ENCODE measurements at places on chromosomes 13 and 19.
A peak's percentile ranks its signal among the peaks of the same experiment; 100 is the strongest.

DNA sequence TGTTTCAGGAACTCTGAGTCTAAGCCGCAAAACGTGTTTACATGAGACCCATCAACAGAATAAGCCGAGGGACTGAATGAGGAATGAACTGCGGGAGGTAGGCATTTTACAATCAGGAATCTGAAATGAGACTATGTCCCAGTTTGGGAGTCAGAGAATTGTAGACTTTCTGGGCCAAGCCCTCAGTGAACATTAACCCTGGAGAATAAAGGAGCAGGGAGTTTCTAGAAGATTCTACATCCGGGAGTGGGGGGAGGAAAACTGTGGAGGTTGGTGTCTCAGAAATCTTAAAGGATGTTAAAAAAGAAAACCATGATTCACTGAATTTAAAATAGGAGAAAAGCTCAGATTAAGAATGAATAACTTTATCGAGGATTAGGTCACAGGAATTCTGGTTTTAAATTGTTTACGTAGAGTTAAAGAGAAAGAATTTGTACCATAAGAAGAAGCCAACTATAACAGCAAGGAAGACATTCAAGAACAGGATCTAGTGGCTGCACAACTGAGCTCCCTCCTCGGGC, 18.5 kb downstream of the RFX2 start:
- DNase-seq = no peak

- DNase-seq = no peak
Observed at GRCh38 chr13:79812070-79812850, 331.3 kb downstream of the NDFIP2 start.

- DNase-seq = no peak
Observed at GRCh38 chr13:77583581-77583980, 48.1 kb downstream of the SCEL start.

- DNase-seq = peak; percentile 81
Observed at GRCh38 chr13:109243311-109243951, 543.0 kb downstream of the IRS2 start.

- DNase-seq = no peak
Observed at GRCh38 chr13:26185720-26186117, 36.4 kb downstream of the RNF6 start.

DNA sequence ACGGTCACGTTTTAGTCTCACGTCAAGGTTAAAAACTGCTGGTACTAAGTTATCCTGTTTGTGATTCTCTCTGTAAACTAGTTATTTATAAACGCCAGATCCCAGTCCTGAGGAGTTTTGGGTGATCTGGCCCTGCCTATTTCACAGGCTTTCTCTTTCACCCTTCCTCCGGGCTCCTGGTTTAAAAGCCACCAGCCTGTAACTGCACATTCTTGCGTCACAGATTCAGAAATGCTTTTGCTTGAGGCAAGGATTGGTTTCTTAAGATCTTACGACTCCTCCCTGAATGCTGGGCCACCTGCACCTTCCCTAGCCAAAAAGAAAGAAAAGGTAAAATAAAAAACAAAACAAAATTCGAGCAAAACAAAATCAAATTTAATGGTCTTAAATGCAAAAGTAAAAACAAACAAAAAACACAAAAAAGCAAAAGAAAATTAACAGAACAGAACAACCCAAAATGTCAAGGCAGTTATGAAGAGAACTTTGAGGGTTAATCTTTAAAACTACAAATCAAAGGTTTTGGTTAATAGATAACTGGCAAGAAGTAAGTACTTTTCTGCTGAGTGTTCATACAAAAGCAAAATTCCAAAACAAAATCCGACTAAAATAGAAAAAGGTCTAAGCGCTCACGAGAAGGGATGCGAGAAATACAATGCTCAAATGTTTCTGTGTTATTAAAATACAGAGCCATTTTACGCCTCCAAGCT, 18.6 kb upstream of the TIMM44 start:
- DNase-seq = no peak

- DNase-seq = no peak
Observed at GRCh38 chr19:39951065-39951650, 16.7 kb upstream of the FCGBP start.

DNA sequence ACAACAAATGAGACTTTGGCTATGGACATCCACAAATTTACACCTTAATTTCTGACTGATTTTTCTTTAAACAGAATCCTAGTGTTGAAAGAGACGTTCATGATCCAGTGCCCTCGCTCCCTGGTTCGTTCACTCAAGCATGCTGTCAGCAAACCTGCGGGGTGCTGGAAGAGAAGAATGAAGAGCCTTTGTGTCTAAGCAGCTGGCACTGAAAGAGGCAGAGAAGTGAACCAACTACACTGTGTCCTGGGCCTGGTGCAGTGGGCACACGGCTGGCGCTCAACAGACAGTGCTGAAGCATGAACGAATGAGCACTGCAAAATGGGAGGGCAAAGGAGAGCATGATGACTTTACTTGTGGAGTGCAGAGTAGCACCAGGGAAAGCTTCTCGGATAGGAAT, 46.8 kb downstream of the MIPEP start:
- DNase-seq = no peak

DNA sequence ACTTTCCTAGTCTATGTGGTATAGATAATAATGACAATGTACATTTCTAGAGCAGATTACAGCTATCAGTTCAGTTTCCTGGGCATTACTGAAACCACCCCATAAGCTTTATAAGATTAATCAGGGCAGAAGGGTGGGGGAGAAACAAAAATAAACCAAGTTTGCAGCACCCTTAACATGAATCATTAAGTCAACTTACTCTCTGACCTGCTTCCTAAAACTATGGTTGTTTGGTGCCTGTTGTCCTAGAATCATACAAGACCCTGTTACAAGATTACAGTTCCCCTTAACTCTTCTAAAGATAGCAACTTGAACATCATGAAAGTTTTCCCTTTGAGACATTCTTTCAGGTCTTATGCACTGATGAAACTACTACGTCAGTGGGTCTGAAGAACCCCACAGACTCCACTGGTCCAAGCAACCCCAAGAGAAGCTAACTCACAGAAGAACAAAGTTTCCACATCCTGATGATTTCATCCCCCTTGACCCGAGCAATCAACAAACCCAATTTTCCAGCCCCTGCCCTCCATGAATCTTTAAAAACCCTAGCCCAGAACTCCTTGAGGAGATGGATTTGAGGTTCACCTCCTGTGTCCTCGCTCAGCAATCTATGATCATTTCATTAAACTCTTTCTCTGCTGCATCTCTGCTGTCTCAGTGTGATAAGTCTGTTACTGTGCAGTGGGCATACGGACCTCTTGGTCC, 336.5 kb downstream of the FOXO1 start:
- no peak for DNase-seq

DNA sequence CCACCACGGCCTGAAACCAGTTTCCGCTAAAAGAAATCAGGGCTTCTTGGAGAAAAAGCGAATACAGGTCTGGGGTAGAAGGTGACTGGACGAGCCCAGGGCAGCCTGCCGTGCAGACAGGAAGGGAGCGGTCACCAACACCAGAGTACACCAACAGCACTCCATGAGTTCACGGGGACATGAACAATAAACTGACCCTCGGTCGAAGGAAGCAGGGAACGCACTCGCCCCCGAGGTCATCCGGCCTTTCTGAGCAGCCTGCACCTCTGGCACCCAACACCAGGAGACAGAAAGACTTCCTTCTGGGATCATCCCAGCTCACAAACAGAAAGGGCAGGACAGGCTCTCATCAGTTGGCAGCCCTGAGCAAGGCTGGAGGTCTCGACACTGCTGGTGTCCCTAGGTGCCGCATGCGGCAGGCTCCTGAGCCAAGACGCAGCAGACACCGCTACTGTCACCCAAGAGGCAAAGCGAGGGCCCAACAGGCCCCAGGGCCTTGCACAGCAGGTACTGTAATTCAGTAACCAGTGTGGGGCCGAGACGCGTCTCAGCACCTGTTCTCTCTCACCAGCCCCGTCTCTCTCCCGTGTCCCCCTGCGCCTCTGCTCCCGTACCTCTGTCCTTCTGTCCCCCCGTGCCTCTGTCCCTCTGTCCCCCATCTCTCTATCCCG, 18.0 kb downstream of the DCUN1D2 start:
- DNase-seq = no peak

DNA sequence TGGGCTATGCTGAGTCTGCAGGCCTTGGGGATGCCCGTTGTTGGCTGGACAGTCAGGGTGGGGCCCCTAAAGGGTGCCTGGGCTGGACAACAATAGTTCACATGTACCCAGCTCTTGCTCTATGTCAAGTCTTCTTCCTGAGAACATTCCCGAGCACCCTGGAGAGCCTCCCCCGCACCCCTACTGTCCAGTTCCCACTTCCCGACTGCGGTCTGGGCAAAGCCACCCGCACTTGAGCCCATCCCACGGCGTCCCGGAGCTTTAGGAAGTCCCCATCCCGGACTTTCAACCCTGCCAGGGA, 1.1 kb upstream of the MPND start:
- DNase-seq = no peak

DNA sequence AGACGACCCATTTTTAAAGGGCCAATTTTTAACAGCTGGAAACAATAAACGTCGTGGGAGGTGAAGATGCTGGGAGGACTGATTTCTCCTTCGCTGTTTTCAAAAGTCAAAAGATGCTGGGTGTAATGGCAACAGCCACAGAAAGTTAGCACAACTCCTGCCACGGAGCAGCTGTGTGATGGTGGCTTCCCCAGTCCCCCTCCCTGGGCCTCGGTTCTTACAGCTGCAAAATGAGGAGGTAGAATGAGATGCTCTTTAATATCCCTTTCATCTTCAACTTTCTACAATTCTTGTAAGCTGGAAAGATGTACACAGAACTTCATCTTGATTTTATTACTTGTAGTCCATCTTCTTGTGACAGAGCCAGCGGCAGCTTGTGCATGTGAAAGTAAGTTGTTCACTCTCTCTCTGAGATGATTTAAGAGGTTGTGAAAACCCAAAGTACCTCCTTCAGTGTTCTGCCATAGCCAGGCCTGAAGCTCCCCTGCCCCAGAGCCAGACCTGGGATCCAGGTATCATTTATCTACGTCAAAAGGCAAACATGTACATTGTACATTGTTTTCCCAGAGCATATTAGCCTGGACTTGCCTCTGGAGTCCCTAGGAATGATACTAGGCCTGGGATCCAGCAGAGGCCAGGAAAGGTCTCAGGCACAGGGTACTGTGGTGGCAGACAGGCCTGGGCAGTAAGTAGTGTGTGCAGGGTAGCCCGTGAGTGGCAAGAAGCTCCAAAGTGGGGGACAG, 3.4 kb upstream of the UBE2L5 start:
- no peak for DNase-seq

GRCh38 chr13:36945078-36945477, 25.0 kb upstream of the SMAD9 start:
- no peak for DNase-seq

- DNase-seq = peak; percentile 78
Observed at GRCh38 chr13:29457299-29457698, 138.2 kb downstream of the SLC7A1 start.

- peak; percentile 17 for DNase-seq
Observed at GRCh38 chr13:90717451-90717936, 630.0 kb upstream of the MIR17HG start.

DNA sequence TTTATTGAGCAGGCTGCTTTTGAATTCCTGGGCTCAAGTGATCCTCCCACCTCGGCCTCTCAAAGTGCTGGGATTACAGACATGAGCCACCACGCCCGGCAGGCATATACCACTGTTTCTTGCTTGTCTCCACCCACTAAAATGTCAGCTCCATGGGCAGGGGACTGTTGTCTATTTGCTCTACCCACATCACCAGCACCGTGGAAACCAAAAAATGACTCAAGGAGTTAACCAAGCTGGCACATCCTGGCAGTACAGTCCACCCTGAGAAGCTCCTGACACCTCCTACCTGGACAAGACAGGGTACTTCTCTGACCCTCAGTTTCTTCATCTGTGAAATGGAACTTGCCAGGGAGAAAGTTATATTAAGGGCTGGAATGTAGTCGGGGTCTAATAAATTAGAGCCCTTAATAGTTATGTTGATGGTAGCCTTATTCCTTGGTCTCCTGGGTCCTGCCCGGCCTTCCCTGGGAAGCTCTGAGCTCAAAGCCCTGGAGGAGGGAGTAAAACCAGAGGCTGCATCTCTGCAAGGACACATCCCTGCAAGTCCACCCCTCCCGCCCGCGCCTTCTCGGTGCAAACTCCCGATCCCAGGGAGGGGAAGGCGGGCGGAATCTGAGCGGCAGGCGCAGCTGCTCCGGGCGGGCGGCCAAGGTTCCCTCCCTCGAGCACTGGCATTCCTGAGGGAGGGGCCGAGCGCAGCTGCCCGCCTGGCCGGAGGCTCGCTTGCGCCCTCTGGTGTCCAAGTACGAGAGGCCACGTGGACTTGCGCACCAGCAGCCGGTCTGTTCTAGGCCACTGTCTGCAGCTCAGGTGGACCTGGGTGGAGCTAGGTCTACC, 14.1 kb downstream of the RDH8 start:
- DNase-seq = peak; percentile 79

DNA sequence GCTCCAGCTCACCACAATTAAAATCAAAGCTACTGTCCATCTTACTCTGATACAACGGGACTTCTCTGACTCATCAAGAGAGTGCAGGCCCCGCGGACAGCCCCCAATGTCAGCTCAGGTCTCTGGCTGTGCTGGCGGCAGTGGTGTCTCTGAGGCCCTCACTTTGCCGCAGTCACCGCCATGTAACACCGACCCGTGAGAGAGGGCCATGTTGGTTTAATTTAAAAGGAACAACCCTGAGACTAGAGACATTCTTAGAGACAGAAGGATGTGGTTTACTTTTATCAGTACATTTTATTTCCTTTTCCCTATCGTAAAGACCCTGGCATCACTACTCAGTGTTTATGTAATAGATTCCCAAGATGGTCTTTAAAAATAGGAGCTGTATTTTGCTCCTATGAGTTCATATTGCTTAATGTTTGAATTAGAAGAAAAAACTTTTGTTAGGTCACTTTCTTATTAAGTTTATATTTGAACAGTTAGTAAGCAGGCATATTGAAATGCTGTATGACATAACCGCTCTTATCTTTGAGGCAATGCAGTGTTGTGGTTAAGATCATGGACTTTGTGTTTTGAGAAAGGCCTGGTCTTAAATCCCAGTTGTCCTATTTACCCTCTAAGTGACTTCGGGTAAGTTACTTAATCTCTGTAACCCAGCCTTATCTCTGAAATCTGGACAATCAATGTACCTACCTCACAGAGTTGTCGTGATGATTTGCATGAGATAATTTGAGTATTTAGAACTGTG, 23.4 kb downstream of the DGKH start:
- no peak for DNase-seq

DNA sequence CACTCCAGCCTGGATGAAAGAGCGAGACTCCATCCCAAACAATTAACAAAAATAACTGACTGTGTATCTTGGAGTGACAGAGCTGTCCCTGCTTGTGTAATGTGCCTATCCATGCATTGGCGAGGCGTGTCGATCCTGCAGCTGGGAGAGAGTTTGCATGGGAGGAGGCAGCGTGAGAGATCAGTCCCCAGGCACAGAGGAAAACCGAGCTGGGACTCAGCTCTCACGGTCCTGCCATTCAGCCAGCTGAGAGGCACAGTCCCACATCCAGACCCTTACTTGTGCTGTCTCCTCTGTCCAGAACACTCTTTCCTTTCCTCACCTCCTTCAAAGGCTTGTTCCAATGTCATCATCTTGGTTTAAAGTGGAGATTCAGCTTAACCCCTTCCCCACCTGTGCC, 11.9 kb upstream of the SULT2B1 start:
- DNase-seq = no peak

GRCh38 chr19:39818626-39819097, 15.3 kb downstream of the DYRK1B start:
- DNase-seq = no peak

GRCh38 chr19:45615795-45616703, 14.0 kb upstream of the GPR4 start:
- DNase-seq = peak; percentile 88

GRCh38 chr13:82477436-82477835, 1404.8 kb downstream of the SLITRK1 start:
- no peak for DNase-seq
